Activated naive CD4-positive, alpha-beta T cell treated with anti-CD3 and anti-CD28 coated beads, Interleukin-2, amount 50 U/mL, for 72 hours (primary cell): ENCODE measurements at places on chromosomes 5 and 9.

DNA sequence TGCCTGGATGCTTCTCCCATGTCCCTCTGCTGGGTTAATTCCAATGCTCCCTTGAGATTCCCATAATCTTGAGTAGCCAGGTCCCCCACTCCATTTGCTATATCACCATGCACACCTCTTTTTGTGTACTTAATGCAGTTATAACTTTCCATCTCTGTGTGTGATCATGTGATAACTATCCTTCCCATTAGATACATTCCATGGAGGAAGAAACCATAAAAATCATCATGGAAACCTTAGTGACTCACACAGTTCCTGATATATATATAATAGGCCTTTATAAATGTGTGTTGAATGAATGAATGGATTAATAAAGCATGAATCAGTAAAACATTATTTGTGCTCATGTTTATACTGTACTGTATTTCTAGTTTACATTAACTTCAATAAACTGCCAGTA, 104.6 kb downstream of the PCSK5 start:
- no peak for DNase-seq

DNA sequence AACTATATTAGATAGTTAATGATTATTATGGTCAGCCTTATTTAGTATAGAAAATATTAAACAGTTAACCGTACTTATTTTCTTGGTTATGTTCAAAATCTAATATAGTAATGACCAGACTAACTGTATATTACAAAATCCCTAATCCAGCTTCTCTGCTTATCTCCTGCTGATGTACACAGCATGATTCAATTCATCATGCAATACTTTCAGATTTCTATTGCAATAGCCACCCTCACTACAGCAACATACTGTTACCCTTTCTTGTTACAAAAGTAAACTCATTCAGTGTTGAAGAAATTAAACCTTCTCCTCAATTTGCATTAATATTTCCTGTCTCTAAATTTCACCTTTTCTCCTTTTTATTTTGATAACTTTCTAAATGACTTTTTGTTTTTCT, 1375.0 kb upstream of the NUDT12 start:
- DNase-seq = no peak

- no peak for DNase-seq
These were observed 330.5 kb upstream of the ZNF462 start for GRCh38 chr9:106532306-106533015.

DNA sequence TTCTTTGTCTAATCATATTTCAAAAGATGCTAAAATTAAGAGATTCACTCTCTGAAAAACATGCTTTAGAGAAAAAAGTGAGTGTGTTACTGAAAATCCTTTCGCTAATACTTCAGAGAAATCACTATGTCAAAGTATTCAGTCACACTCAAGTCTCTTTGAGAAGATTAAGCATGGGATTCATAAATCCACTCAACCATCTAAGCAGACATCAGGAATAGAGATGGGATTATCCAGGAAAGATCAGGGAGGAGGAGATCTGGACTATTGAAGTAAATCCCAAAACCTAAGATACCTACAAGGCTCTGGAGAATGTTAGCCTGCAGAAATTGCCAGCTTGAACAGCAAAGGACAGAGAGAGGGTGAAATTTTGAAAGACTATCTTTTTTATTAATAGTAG, 317.2 kb upstream of the ACO1 start:
- no peak for DNase-seq

DNA sequence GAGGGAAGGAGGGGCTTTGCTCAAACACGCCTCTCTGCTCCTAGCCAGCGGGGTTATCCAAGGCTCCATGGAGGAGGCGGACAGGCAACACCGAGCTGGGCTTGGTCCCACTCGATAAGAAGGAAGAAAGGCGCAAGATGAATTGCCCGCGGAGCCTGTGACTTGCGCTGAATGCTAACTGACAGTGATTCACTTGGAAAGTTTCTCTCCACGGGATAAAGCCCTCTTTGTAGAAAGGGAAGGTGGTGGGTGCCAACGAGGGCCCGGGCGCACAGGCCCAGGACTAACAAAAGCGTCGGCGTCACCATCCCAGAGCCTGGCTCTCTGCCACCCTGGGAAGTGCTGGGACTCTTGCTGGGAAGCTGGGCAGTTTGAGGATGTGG, 76.0 kb downstream of the VAV2 start:
- no peak for DNase-seq

DNA sequence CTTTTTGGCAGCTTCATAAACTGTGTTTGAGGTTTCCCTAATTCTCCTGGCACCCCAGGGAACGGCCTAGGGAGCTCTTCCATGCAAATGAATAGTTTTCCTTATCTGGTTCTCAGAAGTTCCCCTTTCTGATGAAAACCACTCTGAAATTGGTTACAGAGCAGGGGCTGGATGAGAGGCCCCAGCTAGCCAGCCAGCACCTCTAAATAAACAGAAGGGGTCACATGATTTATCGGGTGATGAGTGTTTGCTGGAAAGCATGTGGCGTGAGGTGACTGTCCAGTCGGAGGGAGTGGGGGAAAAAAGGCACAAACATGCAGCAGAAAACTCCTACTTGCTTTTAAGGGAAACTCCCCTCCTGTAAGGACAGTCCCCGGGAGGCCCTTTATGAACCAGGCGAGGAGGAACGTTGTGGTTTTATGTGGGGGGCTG, 261.2 kb upstream of the ANKRD55 start:
- no peak for DNase-seq

- no peak for DNase-seq
These were observed 400.7 kb downstream of the ZSWIM6 start for GRCh38 chr5:61732796-61733195.

DNA sequence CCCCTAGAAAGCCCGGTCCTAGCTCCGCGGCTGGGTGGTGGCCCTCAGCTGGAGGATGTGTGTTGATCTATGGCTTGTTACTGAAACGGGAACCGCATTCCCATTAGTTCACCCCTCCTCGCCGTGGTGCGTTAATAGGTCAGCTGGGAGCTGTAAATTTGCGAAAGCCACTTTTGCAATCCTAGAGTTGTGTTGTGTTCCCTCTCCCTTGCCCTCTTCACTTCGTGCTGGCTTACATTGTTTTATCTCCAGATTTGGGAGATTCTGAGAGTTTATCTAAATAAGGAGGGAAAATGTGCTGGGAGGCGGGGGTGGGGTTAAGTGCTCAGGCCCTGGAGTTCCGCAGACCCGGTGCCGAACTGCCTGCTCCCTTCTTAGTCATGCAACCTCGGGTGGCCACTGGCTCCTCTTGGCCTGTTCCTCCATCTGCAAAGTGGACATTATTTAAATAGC, 62.8 kb downstream of the HMCN2 start:
- no peak for DNase-seq

DNA sequence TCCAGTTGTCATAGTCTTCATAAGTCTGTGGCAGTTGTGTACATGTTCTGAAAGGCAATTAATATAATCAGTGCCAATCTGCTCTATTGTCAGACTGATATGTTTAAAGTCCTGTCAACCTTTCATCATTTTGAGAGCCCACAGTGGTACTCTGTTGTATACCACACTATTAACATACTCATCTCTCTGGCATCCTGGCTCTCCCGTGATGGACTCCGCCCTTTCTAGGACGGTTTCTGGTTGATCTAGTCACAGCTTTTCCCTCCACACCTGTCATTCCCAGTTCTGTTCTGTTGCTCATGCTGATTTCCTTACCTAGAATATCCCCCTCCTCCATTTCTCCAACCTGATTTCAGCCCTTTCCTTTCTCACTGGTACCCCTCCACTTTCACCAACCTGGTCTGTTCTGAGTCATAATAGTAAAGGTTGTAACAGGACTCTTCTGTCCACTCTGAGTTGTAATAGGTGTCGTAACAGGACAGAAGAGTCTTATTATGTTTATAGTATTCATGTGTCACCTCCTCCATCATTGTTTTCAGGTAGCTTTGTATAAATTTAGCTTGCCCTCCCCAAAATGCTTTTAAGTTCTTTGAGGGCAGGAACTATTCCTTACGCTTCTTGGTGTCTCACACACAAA, 4.1 kb downstream of the PTCD2 start:
- no peak for DNase-seq

DNA sequence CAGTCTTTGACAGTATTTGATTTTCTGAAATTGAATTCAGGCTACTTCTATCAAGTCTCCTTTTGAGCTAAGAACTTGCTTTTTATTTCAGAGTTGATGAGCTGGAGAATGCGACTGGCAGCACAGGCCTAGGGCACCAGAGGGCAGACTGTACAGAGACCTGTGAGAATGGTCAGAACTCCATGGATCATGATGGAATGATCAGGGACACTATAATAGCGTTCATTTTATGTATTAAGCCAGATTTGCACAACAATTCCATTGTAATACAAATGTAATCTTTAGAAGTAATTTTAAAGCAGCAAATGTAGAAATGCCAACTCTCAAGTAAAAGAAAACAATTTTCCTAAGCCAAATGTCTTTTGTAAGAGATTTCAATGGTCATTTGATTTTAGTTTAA, 902.4 kb downstream of the NR2F1-AS1 start:
- no peak for DNase-seq

- DNase-seq = no peak
These were observed 192.7 kb downstream of the SMC2 start for GRCh38 chr9:104286799-104287198.

- no peak for DNase-seq
These were observed 606.9 kb downstream of the EBF1 start for GRCh38 chr5:158492841-158493242.

DNA sequence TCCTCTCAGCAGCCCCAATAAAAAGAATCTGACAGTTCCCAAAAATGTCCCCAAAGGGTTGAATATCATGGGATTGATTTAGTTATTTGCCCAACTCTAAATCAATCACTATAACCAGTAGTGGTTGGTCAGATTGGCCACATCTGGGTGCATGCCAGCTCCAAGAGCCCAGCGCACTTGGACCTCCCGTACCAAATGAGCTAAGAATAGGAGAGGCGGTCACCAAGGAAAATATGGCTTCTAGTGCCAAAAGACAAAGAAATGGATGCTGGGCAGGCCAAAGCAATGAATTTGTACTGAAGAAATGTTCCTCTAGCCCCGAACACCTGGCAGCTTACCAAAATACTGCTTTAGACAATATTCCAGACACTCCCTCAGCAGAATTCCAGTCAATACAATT, 80.3 kb downstream of the RCL1 start:
- no peak for DNase-seq

GRCh38 chr5:123611406-123611709, 99.4 kb downstream of the CSNK1G3 start:
- DNase-seq = no peak

- no peak for DNase-seq
These were observed 50.6 kb upstream of the KLF4 start for GRCh38 chr9:107540164-107540561.

- DNase-seq = no peak
These were observed 135.2 kb downstream of the C9orf152 start for GRCh38 chr9:110072597-110073355.

- DNase-seq = no peak
These were observed 29.4 kb downstream of the FAM240B start for GRCh38 chr9:38690574-38690973.

GRCh38 chr5:118616281-118616680, 372.1 kb downstream of the DTWD2 start:
- no peak for DNase-seq

- DNase-seq = no peak
These were observed 311.4 kb downstream of the TLE4 start for GRCh38 chr9:79883073-79883645.

DNA sequence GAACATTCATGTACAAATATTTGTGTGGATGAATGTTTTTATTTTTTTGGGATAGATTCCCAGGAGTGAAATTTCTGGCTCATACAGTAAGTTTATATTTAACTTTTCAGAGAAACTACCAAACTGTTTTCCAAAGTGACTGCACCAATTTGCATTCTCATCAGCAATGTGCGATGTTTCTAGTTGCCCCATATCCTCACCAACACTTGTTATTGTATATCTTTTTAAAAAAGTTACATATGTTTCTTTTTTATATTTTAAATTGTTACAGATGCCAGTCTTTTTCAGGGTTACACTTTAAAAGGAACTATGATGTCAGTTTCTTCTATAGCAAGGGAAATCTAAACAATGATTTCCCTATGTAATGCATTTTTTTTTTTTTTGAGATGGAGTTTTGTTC, 49.1 kb upstream of the SEMA4D start:
- no peak for DNase-seq

GRCh38 chr9:16193066-16193465, 640.2 kb downstream of the CCDC171 start:
- DNase-seq = no peak

DNA sequence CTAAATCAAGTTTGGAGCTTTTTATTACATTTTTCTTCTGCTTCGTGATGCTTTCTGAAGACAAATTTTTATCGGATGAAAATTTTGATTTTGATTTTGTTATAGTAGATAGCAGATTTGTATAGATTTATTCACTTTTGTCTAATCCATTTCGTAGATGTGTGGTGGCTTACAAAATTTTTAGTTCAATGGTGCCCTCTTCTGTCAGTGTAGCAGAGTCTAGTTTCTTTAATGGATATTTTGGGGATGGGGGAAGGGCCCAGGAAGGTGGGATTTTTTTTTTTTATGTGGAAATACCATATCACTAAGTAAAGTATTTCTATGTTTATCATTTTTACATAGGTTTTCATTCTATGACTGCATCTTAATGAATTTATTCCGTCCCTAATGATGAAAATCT, 259.9 kb upstream of the TARS1 start:
- no peak for DNase-seq

DNA sequence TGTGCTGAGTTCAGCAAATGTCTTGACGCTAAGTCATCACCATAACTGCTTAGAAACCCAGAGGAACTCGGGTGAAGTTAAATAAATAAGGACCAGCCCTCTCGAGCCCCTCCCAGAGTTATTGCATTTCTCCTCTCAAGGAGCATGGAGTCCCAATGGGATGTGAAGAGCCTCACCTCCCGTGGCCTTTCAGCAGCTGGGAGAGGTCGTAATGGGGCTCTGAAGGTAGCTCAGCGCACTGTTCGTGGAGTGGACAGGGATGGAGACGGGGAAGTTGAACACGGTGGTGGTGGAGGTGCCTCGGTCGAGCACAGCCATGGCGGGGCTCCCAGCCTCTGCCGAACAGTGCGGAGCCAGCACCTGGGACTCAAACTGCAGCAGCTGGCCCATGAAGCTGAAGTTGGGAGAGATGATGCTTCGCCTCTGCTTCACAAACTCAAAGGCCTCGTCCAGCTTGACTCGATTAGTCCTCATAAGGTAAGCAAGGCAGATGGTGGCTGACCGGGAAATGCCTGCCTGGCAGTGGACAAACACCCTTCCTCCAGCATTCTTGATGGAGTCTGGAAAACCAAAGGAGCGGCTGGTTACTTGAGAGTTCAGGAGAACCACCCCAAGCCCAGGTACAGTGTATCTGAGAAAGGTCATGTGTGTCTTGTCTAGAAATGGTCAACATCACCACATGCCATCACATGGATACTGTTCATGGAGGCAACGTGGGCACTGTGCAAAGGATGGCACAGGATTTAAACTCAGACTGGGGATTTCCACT, 2.2 kb downstream of the DUSP1 start:
- DNase-seq = no peak

DNA sequence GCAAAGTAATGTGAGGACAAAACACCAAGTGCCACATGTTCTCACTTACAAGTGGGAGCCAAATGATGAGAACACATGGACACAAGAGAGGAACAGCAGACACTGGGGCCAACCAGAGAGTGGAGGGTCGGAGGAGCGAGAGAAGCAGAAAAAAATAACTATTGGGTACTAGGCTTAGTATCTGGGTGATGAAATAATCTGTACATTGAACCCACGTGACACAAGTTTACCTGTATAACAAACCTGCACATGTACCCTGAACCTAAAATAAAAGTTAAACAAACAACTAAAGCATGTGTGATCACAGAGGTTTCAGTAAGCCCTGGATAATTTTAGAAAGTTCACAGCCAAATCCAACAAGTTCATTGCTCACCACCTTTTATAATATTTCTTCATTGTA, 160.1 kb downstream of the TENT4A start:
- no peak for DNase-seq

GRCh38 chr5:127741412-127741811, 38.2 kb downstream of the CCDC192 start:
- DNase-seq = no peak
